Stimulated activated CD8-positive, alpha-beta memory T cell treated with anti-CD3 and anti-CD28 coated beads, Interleukin-2, amount 100 ng/mL, for 1 hour (primary cell): ENCODE measurements at places on chromosomes 4 and X.

GRCh38 chr4:29711226-29711625, 1008.9 kb upstream of the PCDH7 start:
- DNase-seq, result no peak

GRCh38 chr4:124322234-124323065, 390.1 kb downstream of the ANKRD50 start:
- DNase-seq, result no peak

- DNase-seq, result no peak
These were observed 65.3 kb downstream of the EGF start for GRCh38 chr4:109977854-109978501.

DNA sequence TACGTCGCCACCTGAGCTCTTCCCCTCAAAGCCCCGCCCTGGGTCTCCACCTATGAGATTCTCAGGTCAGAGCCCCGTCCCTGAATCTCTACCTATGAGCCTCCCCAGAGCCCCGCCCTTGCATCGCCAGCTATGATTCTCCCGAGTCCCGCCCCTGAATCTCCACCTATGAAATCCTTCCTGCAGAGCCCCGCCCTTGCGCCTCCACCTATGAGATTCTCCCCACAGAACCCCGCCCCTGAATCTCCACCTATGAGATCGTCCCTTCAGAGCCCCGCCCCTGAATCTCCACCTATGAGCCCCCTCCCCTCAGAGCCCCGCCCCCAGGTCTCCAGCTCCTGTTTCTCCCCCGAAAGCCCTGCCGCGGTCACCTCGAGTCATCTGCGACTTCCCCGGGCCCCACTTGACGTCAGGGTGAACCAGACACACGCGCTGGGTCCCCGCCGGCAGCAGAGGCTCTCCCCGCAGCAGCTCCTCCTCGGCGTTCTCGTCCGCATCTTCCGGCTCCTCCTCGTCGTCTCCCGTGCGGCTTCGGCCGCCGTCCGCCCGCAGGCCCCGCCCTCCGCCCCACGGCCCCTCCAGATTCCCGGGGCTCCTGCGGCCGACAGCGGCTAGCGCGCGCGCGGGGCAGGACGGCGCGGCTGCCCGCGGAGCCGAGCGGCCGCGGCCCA, 393 bp downstream of the GTPBP6 start:
- peak; percentile 96 for DNase-seq

DNA sequence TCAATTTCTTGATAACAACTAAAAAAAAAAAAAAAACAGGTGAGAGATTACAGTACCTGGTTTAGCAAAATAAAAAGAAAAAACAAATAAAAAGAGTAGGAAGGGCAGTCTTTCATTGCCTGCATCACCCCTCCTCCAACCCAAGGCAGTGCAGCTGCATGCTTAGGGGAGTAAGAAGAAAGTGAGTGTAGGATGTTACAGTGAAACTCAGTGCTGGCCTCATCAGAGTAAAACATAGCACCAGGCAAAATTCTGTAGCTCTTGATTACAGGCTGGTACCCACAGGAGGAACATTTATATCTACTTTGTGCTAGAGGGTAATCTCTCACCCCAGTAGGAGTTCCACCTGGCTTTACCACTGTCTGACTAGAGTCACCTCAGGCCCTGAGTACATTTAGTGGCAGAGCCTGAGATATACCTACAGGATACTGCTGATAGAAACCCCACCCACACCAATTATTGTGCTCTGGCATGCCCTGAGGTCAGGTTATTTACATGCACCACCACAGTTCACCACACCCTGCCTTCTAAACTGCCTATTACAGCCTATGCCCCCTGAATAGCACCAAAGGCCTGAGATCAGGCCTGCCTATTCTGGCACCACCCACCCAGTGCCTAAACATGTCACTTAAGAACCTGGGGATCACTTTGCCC, 241.6 kb downstream of the PAPSS1 start:
- no peak for DNase-seq

DNA sequence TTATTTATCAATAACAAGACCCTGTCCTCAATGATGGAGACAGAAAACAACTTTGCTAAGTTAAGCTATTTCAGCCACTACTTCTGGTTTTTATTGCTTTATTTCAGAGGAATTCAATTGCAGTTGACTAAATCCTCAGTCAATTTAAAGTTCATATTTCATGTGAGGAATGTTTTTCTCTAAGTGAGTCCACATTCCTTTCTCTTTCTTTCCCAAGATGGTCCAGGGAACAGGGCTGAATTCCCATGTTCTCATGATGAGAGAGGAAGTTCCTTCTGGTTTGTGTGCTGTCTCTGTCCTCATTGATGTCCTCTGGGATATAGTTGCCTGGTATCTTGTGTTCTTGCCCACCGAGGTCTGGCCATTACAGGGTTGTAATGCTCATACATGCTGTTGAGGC, 117.2 kb downstream of the SLIT2 start:
- DNase-seq, result no peak

DNA sequence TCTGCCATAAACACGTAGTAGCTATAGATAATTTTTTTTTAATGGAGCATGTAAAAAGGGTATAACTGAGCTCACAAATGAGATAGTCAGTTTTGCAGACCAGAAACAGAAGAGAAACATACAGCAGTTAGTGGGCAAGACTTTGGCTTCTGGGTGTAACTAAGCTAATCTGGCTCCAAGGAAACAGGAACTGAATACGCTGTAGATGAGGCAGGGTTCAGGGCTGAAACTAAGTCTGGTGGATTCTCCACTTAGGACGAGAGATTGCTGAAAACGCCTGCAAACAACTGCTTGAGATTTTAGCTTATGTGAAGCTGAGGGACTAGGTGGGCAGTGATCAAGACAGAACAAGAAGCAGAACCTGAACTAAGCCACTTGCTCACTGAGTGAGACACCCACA, 91.7 kb downstream of the SMIM20 start:
- no peak for DNase-seq

GRCh38 chr4:21512353-21512752, 436.2 kb downstream of the KCNIP4 start:
- DNase-seq, result no peak

- DNase-seq, result no peak
These were observed 18.4 kb downstream of the GABRQ start for GRCh38 chrX:152656087-152656486.

DNA sequence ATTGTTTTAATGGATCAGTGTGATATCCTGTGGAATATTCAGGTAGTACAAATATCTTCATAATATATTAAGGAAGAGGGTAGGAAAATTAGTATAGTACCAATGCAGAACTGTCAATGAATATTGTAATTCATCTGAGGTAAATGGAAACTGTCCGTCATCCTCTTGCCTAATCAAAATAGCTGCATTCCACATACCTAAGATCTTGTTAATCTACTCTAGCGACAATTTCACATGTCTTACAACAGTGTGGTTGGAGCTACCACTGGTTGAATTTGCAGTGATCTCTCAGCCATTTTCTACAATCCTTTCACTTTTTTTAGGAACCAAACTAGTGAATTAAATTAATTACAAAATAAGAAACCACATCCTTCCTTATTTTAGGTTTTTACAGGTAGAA, 117.5 kb downstream of the PCDH18 start:
- DNase-seq, result no peak

- DNase-seq, result no peak
These were observed 99.2 kb downstream of the NSUN7 start for GRCh38 chr4:40848940-40849339.

- DNase-seq, result no peak
These were observed 40.8 kb upstream of the CLDN24 start for GRCh38 chr4:183362916-183363542.

DNA sequence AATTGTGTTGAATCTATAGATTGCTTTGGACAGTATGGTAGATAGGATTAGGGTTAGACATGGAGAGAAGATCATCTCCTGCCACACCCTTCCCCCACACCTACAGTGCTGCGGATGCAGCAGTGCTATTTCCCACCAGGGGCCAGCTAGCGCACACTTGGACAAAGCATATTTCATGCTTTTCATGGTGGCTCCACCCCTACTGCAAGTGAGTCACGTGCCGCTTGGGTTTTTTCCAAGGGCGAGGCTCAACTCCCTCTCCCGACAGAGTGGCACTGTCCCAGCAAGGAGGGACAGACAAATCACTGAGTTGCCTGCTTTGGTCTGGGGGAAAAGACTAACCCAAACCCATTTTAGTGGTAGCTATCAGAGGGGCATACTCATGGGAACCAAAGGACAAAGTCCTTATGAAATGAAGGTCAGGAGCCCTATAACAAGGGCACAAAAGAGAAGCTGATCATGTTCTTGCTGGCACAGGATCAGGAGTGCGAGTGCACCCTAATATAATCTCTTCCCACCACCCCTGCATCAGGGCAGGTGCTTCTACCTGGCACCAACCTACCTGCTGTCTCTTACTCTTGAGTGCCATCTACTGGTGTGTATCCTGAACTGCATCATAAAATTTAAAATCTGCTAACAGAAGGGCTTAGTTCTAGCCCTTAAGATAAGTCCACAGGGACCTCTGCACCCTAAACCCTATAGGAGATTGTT, 55.1 kb upstream of the PGAM4 start:
- no peak for DNase-seq

DNA sequence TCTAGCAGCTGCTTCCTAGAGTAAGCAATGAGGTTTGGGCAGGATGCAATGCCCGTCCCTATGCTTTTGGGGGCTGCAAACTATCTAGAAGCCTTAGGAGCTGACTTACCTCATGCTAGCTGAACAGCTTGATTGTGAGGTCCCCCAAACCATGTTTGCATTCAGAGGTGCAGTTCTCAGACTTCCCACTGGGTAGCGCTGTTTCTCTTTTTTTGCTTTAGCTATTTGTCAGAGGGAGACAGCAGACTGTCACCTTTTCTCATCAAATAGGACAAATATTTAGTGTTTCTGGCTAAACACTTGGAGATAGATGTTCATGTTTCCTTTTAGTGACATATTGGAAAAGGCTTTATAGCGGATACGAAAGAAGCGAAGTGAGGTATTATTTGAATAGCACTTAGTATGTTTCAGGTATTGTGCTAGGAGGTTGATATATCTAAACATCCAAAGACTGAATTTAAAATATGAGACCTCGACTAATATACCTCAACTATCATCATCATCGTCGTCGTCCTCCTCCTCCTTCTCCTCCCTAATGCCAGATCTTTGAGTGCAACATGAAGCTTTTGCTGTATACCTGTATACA, 18.7 kb upstream of the TMEM192 start:
- peak; percentile 58 for DNase-seq

DNA sequence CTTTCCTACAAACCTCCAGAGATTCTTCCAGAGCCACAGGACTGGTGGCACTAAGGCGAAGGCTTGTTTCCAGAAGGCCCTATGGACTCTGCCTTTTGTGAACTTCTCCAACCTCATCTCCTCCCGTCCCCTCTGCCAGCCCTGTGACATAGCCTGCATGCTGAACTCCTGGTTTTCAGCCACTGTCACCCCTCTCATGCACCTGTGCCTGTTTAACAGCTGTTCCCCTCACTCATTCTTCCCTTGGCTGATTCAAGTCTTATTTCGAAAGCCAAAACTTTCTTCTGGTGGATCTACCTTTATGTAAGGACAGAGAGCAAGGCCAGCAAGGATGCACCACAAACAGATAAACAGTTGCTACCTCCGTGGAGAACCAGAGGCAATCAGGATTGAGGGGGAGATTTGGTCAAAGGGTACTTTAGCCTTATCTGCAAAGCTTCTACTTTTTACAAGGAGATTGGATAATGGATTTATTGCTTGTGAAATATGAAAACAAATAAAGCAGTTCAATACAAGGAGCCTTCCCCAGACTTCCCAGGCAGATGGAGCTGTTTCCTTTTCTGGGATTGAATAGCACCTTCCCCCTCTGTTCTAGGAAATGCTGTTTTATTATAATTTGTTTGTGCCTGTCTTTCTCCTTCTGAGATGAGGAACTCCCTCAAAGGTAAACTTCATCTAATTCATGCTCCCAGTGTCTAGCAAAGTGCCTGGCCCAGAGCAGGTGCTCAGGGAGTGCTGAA, 5.7 kb downstream of the CITED1 start:
- DNase-seq, result no peak

DNA sequence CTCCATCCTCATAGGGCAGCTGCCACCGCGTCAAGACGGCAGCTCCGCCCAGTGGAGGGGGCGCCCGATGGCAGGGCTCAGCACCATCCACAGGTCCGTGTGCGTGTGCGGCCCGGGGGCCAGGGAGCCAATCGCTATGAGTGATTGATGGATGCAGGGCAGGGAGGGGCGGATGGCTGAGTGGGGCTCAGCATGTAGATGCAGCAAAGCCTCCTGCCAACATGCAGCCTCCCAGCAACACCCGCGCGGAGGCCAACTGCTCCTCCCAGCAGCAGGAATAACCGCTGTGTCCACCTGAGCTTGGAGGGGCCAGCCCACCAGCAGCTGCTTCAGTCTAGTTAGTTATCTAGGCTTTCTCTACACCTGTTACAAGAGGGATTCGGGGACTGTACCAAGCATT, 77.4 kb downstream of the MTMR1 start:
- DNase-seq, result no peak

GRCh38 chr4:121930304-121930703, 21.6 kb downstream of the TRPC3 start:
- no peak for DNase-seq

DNA sequence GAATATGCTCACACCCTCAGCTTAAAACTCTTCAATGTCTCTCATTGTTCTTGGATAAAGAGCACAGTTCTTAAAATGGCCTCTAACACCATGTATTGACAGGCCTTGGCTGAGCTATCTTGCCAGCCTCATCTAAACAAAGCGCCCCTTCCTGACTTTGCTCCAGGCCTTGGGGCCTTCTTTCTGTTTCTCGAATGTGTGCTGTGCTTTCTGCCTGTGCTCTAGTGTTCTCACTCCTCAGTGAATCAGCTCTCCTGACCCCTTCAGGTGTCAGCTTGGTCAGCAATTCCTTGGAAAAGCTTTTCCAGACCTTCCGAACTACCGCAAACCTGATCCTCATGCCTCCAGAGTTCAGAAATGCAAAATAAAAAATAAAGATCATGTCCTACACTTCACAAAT, 346.3 kb upstream of the FSTL5 start:
- DNase-seq, result no peak

DNA sequence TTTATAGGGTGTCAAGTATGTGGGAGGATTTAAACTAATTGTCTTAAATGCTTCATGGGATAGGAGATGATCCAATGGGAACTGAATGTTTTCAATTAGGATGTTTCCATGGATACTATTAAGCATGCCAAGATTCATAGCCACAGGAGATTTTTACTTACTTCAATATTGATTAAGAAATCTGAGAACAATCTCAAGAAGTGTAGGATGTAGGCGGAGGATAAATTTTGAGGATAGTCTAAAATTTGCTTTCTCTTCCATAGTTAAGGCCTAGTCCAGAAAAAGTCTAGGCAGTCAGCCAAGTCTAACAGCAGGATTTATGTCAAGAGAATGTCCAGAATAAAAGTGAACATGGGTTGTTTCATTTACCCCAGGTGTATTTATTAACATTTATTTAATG, 32.8 kb downstream of the REPS2 start:
- DNase-seq, result no peak

- DNase-seq, result no peak
These were observed 741.3 kb downstream of the PCDH7 start for GRCh38 chr4:31461421-31461820.

- DNase-seq, result no peak
These were observed 90.3 kb downstream of the ATOH1 start for GRCh38 chr4:93918856-93919255.

DNA sequence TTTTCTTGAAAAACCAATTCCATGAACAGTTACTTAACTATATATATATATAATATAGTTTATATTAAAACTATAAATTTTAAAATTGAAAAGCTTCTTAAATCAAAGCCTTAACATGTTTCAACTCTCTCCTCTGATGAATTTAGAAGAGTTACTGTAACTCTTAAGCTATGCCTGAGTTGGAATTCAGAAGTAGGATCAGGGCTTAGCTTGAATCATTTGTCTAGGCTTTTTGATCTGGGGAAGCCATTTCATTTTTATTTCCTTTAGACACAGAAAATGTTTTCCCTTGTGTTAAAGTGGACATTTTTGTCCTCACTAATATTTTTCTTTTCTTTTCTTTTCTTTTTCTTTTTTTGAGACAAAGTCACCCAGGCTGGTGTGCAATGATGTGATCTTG, 40.4 kb upstream of the PDLIM5 start:
- no peak for DNase-seq
